ENCODE measurements at places on chromosomes 3 and 15.

DNA sequence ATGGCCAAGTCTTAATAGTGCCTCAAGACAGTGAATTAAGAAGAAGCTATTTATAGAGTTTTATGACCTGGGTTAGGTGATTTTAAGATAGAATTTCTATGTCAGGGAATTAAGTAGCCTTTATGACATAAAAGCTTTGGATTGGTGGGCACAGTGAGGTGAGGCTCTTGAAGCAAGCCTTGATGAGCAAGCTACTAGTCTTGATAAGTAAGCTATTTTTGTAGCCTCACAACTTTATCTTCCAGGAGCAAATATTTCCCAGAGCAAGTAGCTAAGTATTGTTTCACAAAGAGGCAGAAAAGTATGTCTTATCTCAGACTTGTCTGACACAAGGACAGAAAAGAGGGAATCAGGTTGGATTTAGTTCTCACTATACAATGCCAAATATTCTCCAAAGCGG is 491.7 kb upstream of the RASGRP1 start:
- DNase-seq = no peak

DNA sequence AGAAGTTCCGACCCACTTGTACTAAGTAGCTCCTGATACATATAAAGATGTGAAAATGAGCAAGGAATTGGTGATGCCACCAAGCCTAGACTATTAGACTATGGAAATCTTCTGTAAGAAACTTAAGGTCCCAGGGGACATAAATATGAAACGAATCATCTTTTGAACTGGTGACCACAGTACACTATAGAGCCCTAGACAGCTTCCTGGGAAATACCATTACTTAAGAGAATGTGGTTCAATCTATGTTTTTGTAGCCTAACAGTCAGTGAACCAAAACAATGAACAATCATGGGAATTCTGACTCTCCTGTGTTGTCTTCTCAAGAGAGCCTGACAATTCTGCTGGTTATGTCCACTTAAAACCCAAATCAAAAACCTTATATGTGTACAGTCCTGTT is 191.6 kb downstream of the GREM1 start:
- DNase-seq = no peak

GRCh38 chr3:159629329-159630084 is 359.1 kb upstream of the IL12A start:
- DNase-seq = no peak

- DNase-seq = no peak
Observed at GRCh38 chr3:138941259-138941885, 5.6 kb downstream of the FOXL2 start.

DNA sequence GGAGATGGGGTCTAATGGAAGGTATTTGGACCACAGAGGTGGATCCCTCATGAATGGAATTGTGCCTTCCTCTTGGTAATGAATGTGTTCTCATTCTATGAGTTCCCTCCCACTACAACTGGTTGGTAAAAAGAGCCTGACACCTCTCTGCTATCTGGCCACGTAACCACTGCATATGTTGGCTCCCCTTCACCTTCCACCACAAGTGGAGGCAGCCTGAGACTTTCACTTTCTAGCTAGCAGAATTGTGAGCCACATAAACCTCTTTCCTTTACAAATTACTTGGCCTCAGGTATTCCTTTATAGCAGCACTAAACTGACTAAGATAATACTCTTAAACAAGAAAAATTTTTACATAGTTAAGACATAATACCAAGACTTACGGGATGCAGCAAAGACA is 155.3 kb downstream of the NR1I2 start:
- peak; percentile 52 for DNase-seq

DNA sequence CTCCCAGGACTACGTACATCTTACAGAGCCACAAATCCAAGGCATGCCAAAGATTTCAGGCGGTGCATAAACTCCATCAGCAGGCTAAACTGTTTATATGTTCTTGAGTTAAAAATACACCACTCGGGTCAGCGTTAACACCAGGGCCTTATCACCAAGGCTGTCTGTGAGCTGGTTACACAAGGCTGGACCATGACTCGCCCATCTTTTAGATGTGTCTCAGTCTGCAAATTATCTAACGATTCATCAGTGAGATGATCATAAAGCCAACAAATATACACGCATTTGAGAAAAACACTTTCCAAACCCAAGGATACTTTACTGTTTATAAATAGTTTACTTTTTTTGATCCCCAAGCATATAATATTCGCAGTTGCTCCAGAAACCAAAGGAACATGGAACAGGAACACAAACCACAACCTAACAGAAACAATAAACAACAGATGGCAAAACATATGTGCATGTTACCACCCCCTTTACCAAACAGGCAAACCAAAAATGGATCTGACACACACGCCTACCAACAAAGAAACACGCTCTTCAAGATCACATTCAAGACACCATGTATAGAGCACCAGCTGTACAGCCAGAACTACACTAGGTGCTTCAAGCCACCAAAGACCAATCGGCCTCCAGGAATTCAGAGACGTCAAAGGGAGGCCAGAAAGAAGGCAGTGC is 15.4 kb downstream of the LRIG1 start:
- DNase-seq = no peak

All from CD8-positive, alpha-beta T cell (primary cell).